ENCODE measurements at places on chromosomes 7 and 10.

- no peak for DNase-seq
Observed at GRCh38 chr10:21518641-21519396, 6.7 kb downstream of the SKIDA1 start.

- DNase-seq, result no peak
Observed at GRCh38 chr10:13990392-13990805, 340.3 kb downstream of the FRMD4A start.

GRCh38 chr10:124117511-124117785 is 24.1 kb upstream of the CHST15 start:
- no peak for DNase-seq

- no peak for DNase-seq
Observed at GRCh38 chr7:39952803-39953202, 2.7 kb downstream of the CDK13 start.

DNA sequence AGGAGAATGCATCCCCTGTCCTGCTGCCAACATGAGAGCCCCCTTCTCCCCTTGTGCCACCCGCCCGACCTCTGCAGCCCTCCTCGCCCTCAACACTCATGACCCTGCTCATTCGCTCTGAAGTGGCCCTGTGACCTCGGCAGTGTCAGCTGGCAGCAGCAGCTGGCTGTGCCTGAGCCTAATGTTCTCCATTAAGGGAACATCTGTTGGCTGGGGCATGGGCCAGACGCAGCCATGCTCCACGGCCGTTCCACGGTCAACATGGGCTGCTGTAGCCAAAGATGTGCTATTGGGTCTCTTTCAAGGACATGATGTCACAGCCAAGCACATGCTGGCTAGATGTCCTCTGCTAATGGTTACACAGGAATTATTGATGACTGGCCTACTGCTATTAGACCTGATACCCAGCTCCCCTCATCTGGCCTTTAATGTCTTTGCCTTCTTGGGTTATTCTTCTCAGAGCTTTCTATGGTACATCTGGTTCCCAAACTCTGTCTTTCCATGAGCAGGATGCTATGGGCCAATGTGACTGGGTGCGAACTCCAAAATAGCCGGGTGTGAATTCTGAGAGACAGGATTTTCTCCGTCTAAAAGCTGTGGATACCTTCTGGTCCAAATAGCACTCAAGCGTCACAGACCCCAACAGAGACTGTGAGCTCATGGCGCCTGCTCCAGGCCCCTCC is 22.4 kb downstream of the ADCYAP1R1 start:
- no peak for DNase-seq

DNA sequence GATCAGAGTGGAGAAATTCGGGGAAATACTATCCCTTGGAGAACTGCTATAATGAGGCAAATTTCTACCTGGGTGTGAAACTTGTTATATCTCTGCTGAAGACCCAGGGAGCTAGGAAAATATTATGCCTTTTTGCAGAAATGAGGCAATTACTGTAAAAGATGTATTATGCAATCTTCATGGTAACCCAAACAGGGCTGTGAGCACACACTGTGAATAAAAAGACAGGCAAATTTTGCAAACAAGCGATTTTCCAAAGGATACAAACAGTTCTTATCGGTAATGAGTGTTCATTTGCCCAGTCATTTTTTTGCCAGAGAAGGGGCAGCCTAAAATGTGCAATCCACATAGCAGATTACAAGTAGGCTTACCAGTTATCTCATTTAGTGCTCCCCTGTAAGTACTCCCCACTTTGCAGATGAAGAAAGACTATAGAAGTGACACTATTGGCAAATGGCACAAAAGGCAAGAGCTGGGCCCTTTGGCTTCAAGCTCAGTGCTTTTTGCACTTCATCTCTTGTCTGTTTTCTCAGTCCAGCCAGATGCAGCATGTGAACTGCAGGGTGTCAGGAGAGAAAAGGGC is 205.8 kb downstream of the HECW1 start:
- DNase-seq, result no peak
